ENCODE measurements at places on chromosomes 1 and 21. TPM values are rescaled to one million over a fixed set of nuclear protein-coding genes. Genes with fewer than 3 reads are reported as not detected.

DNA sequence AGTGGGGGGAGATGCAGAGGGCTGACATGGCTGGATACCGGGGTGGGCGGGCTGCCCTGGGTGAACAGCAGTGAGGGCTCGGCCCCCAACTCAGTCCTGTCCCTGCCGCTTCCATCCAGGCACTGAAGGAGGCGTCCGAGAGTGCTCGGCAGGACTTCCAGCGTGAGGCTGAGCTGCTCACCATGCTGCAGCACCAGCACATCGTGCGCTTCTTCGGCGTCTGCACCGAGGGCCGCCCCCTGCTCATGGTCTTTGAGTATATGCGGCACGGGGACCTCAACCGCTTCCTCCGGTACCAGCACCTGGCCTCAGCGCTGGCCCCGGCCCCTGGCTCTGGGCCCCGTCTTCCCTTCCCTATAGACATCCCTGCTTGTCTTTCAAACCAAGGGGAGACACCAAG, 15.6 kb downstream of the NTRK1 start:
- DNase-seq, result no peak

- DNase-seq, result no peak
These were observed 709.7 kb downstream of the ADGRL2 start for GRCh38 chr1:82510431-82510830.

DNA sequence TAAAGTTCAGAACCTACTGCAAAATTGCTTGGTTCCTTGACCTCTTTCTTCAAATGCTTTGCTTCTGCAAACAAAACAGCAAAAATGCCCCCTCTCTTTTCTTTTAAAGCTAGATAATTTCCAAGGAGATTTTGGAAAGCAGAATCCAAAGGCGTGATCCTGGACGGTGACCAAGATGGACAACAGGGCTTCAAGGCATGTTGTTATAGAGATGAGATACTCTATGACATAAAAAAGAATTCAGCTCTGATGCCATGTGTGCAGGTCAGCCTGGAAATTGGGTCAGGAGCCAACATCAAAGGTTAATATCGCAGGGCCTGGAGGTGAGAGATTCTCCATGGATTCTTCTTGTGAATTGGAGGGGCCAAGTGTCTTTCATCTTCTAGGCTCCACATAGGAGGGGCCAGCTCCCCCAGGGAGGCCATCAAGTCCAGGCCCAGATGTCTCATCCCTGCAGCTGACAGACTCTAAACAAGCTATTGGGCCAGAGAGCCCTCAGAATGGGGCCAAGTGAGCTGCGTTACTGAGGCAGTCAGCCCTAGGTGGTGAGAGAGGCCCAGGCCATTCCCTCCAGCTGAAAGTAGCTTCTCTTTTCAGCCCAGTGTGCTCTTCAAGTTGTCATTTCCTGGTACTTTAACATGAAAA, 45.5 kb downstream of the NMNAT2 start:
- DNase-seq, result no peak

GRCh38 chr21:35053356-35054096, 4.4 kb upstream of the RUNX1 start:
- no peak for DNase-seq

GRCh38 chr1:175209493-175209921, 16.9 kb upstream of the KIAA0040 start:
- DNase-seq, result no peak

DNA sequence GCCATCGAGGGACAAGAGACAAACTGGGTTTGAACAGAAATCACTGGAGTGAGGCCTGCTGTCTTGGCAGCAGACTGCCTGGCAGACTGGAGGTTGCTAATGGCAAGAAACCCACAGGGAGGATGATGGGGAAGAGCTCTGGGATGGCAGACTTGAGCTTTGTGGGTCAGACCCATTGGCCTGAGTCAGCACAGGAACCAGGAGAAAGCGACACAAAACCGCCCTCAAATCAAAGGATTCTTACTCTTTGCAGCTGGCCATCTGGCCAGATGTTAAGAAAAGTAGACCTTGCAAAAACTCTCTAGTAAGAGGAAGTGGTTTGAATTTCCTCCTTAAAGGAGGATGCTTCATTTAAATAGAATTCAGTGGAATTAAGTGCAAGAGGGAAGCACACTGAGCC, 195.2 kb upstream of the JUN start:
- DNase-seq, result no peak

- no peak for DNase-seq
These were observed 24.6 kb downstream of the DMAP1 start for GRCh38 chr1:44237721-44238457.

GRCh38 chr1:222784916-222785315, 29.9 kb upstream of the DISP1 start:
- DNase-seq, result no peak

GRCh38 chr21:25862596-25862995, 127.8 kb downstream of the GABPA start:
- no peak for DNase-seq

- no peak for DNase-seq
These were observed 2.6 kb downstream of the SLAMF8 start for GRCh38 chr1:159829273-159829634.

DNA sequence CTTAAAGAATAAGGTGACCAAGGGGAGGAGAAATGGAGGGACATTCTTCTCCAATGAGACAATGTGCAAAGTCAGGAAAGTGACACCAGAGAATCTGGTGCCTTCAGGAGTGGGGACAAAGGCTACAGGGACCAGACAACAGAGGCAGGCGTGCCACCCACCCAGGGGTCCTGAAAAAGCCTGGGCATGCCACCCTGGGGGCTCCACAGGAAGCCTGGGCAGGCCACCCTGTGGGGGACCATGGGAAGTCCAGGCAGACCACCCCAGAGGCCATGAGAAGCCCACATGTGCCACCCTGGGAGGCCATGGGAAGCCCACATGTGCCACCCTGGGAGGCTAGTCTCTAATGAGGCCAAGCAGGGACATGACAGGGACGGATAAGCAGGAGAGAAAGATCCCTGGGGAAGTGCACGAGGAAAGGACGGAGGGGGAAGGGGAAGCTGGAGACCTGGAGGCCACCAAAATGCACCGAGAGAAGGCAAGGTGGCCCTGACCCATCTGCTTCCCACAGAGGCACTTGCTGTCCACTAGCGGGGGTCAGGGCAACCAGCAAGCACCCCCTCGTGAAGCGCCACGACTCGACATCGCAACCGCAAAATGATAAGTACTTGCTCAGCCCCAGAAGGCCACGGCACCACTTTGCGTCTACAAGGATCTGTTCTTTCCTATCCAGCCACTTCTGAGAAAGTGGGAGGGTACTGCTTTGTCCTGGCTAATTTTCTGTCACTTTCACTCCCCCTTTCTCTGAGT, 7.2 kb upstream of the PDE9A start:
- DNase-seq, result no peak

DNA sequence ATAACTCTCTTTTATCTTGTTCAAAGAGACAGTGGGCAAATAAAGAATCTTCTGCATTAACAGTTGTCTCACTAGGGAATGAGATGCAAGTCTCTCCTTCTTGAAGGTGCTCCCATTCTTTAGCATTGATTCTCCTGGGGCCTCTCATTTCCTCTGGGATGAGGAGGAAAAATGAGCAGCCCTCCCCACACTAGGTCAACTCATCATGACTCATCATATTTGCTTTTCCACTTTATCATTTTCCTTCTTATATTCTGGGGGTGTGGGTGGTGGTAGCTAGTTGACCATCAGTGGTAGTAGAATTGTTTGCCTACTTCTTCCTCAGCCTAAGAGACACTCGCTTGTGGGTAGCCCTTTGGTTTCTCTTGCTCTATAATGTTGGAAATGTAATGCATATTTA, 182.0 kb upstream of the C1orf87 start:
- no peak for DNase-seq

DNA sequence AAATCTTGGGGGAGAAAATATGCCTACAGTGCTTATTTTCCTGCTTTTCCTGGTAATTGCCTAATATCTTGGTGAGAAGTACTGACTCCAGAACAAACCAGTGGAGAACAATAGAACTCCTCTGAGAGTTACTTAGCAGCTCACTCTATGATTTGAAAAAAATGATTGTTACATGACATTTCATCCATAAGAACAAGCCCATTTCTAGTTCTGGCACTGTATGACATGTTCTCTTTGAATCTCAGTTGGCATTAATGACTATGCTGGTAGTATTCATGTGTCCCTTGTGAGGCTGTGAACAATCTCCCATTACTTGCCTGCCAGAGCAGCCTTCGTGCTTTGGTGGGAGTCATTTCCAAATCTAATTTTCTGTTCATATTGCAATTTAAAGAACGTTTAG, 58.0 kb downstream of the CLIC4 start:
- DNase-seq, result no peak

DNA sequence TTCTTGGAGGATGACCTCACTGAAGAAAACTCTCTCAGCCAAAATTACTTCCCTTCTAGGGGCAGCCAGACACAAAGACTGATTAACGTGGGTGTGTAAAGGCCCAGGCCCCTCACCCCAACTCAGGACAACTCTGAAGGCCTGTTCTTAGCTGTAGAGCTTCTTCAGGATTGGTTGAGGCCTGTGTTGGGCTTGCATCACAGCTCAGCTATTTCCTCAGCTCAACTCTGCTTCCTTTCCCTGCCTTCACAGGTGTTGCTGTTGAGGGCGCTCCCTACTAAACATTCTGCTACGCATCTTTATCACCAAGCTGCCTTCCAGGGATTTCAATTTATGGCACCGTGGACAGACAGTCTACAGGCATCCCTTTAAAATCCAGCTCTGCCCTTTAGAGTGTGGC, 36.8 kb downstream of the MAB21L3 start:
- DNase-seq, result no peak

GRCh38 chr1:242178924-242179708, 180.2 kb upstream of the MAP1LC3C start:
- no peak for DNase-seq

- DNase-seq, result no peak
These were observed 64.3 kb downstream of the ZNF281 start for GRCh38 chr1:200345520-200345919.

DNA sequence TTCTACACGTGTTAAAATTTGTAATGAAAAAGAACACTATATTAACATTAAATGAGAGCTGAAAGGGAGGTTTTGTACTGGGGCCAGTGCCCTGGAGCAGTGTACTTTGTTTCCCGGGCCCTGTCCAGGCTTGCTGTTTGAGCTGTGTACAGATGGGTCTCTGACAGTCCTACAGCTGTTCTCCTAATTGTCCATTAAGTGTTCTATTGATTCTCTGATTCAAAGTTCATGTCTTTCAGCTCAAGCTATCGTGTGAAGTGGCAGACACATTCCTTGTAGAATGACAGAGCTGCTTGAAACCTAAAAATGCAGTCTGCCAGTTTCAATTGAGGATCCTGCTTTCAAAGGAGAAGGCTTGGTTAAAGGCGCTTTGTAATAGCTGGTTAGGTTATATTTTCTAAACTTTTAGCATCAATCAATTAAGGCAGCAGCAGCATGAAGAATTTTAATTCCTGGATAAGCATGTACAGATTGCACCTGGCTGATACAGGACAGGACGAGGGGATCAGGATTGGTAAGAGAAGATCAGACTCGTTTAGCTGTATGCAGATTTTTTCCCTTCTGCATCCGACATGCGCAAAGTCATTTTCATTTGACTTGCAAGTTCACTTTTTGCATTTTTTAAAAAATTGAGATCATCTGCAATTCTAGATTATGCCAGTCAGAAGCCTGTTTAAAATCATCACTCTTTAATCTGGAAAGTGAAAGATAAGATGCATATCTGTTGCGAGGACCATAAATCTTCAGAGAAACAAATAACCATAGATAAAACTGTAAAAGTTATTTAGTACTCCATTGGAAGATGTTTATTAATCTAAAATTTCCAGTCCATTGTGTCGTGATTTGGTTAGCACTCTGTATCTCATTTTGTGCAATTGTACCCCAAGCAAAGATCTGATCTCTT, 98.5 kb downstream of the ATG4C start:
- no peak for DNase-seq

Gene TMEM125
- total RNA-seq, result not detected

Gene TMEM81
- 2.6 TPM for total RNA-seq

Gene HMGB4
- total RNA-seq, result not detected

Gene CRP
- total RNA-seq, result 0.33 TPM

Gene IGSF9
- 5.9 TPM for total RNA-seq

Gene PDZK1
- 25.2 TPM for total RNA-seq

Gene S100A11
- 325 TPM for total RNA-seq

Gene FGR
- total RNA-seq, result 22.1 TPM

Gene CD2
- 3.9 TPM for total RNA-seq

Gene NBPF20
- 2.5 TPM for total RNA-seq

Gene GREM2
- total RNA-seq, result 2.0 TPM

Gene GBP2
- total RNA-seq, result 122 TPM

Gene MNDA
- total RNA-seq, result 4.6 TPM

Gene PGLYRP4
- not detected for total RNA-seq

Gene OR14I1
- not detected for total RNA-seq

Measured in breast epithelium (tissue), 4 donors.